Urinary bladder (tissue), 4 donors: ENCODE measurements at places on chromosomes 1 and 21. TPM values are rescaled to one million over a fixed set of nuclear protein-coding genes. Genes with fewer than 3 reads are reported as not detected.

The GOLT1A gene
- 2.1 TPM for total RNA-seq

The FAM177B gene
- total RNA-seq, result 0.53 TPM

The SPATA46 gene
- not detected for total RNA-seq

The NCMAP gene
- total RNA-seq, result 0.16 TPM

The LRRC53 gene
- not detected for total RNA-seq

The CCDC27 gene
- total RNA-seq, result not detected

The G0S2 gene
- 17.0 TPM for total RNA-seq

The EXTL1 gene
- total RNA-seq, result 2.3 TPM

The NR1I3 gene
- not detected for total RNA-seq

The DNAJC28 gene
- total RNA-seq, result 2.7 TPM

The NBPF10 gene
- 4.7 TPM for total RNA-seq
